Stimulated activated CD8-positive, alpha-beta memory T cell treated with anti-CD3 and anti-CD28 coated beads, Interleukin-7, amount 100 ng/mL, for 1 hour (primary cell): ENCODE measurements at places on chromosomes 11 and 22.
A peak's percentile ranks its signal among the peaks of the same experiment; 100 is the strongest.

GRCh38 chr22:24878969-24879368, 67.5 kb downstream of the LHFPL7 start:
- DNase-seq = no peak

GRCh38 chr22:29458551-29458950, 20.2 kb downstream of the RFPL1 start:
- DNase-seq = no peak

DNA sequence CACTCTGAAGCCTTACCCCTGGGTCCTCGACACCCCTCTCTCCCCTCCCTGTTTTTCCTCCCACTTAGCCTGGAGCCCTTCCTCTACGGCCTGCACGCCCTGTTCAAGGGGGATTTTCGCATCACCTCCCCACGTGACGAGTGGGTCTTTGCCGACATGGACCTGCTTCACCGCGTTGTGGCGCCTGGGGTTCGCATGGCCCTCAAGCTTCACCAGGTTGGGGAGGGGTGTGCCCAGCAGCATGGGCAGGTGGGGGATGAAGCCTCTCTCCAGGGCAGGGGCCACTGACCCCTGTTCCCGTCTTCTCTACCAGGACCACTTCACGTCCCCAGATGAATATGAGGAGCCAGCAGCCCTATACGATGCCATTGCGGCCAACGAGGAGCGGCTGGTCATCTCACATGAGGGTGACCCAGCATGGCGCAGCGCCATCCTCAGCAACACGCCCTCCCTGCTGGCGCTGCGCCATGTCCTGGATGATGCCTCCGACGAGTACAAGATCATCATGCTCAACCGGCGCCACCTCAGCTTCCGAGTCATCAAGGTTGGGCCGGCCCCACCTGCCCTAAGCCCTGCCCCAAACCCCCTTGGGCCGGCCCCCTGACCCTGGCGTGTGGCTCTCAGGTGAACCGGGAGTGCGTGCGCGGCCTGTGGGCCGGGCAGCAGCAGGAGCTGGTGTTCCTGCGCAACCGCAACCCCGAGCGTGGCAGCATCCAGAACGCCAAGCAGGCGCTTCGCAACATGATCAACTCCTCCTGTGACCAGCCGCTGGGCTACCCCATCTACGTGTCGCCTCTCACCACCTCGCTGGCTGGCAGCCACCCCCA, 2.8 kb upstream of the SIPA1 start:
- no peak for DNase-seq

GRCh38 chr11:134244593-134244992, 8.6 kb downstream of the THYN1 start:
- DNase-seq = no peak

DNA sequence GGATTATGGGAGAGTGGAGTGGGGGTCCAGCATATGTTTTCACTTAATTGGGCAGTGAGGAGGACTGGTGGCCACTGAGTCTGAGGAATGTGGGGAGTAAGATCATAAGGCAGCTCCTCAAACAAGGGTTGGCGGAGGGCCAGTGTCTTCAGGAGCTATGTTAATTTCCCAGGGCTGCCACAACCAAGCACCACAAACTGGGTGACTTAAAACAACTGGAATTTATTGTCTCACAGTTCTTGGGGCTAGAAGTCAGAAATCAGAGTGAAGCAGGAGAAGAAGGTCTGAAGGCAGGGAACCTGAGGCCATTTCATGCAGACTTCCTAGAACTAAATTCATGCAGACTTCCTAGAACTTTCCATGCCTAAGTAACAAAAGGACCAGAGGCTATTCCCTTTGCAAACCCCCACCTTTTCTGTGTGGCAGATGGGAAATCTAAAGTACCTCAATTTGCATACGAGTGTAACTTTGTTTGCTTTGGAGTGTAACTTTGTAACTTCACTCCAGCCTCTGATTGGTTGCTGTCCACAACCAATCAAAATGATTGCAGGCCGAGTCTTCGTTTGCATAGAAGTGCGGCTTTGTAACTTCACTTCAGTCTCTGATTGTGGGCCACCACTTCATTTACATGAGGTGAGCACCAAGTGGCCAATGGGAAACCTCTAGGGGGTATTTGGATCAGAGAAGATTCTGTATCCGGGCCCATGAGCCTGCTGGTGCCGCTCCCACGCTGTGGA, 50.5 kb upstream of the ZBED5 start:
- DNase-seq = no peak

GRCh38 chr11:127972816-127973215, 614.5 kb downstream of the ETS1 start:
- DNase-seq = no peak

DNA sequence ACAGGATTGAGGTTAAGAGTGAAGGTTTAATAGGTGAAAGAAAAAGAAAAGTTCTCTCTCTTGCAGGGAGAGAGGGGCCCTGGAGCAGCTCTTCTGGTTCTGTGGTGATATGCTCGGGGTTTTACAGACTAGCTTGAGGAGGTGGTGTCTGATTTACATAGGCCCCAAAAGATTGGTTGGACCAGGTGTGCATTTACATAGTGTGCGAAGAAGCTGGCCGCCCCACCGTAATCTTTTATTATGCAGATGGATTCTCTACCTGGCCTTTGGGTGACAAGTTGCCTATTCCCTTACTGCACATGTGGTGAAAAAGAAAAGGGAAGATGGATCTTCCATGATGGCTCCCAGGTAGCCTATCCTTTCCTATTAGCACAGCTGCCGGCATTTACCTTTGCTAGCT, 219.9 kb upstream of the GRIA4 start:
- no peak for DNase-seq

DNA sequence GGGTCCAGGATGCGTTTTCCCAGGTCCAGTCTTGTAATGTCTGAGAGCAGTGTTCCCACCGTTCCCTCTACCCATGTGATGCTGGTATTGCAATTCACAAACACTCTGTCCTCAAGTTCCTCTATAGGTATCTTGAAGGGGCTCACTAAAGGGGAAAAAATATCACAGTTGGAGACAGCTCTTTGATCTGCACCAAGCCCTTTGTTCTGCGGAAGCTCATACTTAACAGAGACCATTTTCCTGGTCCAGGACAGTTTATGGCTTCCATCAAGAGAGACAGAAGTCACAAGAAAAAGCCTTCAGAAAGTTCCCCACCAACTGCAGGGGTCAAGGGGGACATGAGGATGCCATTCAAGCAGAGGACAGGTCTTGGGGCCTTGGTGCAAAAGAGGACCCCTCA, 2.1 kb downstream of the CD3D start:
- no peak for DNase-seq

- DNase-seq = no peak
These were observed 28.4 kb downstream of the SUSD2 start for GRCh38 chr22:24209687-24210086.

- DNase-seq = peak; percentile 30
These were observed 10.8 kb upstream of the LDHA start for GRCh38 chr11:18383388-18384156.

- DNase-seq = no peak
These were observed 321.0 kb downstream of the DDX10 start for GRCh38 chr11:108985945-108986279.

GRCh38 chr11:109641549-109641948, 219.6 kb downstream of the C11orf87 start:
- DNase-seq = no peak

DNA sequence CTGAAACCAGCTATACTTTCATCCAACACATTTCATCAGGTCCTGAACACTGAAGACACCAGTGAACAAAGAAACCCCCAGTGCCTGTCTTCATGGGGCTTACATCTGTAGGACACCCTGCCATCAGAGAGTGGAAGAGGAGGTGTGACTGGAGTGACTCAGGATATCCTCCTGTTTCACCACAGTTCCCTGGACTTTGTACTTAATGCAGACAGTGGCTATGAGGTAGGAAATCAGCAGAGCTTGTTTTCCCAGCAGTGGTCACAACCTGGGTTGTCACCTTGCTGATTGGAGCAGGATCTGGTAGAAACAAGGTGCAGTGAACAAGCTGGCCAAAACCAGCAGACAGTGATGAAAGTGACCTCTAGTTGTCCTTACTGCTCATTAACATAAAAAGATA, 128.8 kb downstream of the KIRREL3 start:
- no peak for DNase-seq

DNA sequence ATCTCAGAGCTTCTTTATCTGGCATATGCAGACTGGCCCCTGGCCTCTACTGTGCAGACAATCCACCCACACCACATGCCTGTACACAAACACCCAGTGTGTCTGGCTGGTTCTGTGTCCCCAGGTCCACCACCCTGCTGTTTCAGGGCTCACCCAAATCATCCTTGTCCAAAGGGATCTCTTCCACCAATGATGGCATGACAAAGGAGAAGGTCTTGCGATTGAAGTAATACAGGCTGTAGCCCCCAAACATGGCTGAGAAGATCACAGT, 1.7 kb downstream of the SLC37A4 start:
- no peak for DNase-seq
